SK-N-SH treated with all-trans-retinoic acid at 6 μM for 48 hours (cell line): ENCODE measurements at places on chromosomes 12 and 14.
A peak's percentile ranks its signal among the peaks of the same experiment; 100 is the strongest.

- ATAC-seq, result no peak
Observed at GRCh38 chr14:87617079-87617478, 375.9 kb downstream of the GALC start.

- no peak for ATAC-seq
Observed at GRCh38 chr12:5138256-5138655, 94.6 kb downstream of the KCNA5 start.

DNA sequence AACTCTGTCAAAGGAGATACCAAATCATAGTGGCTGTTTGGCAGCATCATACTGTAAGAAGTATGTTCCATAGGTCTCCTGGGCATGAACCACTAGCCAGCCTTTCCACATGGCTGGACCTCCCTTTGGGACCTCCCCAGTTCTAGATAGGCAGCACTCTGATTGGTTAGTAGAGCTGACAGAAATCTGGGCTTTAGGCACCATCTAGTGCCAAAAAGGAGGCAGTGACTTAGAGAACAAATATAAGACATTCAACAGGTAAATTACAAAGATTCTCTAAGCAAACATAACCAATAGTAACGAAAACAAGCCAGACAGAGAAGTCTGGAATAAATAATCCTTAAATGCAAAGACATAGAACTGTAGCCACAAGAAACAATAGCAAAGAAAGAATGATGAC is 148.0 kb upstream of the PDE3A start:
- ATAC-seq, result peak; percentile 76

GRCh38 chr12:71014180-71014785 is 93.7 kb upstream of the PTPRR start:
- 0 out of 3 replicates have a peak, but pooled peaks have one; percentile 21 for ATAC-seq

- ATAC-seq, result no peak
Observed at GRCh38 chr14:31858868-31859267, 218.2 kb upstream of the ARHGAP5 start.

GRCh38 chr12:110316861-110317260 is 35.8 kb downstream of the ATP2A2 start:
- peak; percentile 87 for ATAC-seq

- peak; percentile 71; the same call in 2 of the 3 replicates for ATAC-seq
Observed at GRCh38 chr12:107145397-107145796, 52.0 kb upstream of the CRY1 start.

GRCh38 chr14:104427131-104427851 is 152.3 kb upstream of the C14orf180 start:
- no peak for ATAC-seq

- no peak for ATAC-seq
Observed at GRCh38 chr12:22066310-22066709, 20.3 kb downstream of the CMAS start.

- ATAC-seq, result no peak
Observed at GRCh38 chr12:84607170-84607819, 305.3 kb downstream of the SLC6A15 start.

DNA sequence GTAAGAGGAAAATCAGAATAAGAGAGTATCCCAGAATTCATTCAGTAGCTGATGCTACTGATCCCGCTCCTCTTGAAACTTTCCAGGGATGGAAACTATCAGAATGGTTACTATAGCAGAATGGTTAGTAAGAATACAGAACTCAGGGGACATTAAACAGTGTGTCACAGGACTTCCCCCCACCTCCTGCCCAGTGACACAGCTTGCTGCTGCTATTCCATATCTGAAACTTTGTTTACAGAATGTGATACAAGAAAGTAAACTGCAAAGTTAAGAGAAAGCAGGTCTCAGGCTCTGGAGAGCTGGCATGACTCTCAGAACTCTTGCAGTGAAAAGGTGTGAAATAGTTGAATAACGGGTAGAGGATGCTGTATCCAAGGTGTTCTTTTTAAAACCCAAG is 3.4 kb downstream of the SPX start:
- no peak for ATAC-seq
